ENCODE measurements at places on chromosomes 6 and 20.
A peak's percentile ranks its signal among the peaks of the same experiment; 100 is the strongest.

GRCh38 chr6:4533576-4533975 lies 242.6 kb upstream of the CDYL start:
- no peak for DNase-seq

- DNase-seq, result no peak
Measured at GRCh38 chr6:7155871-7156579, 48.3 kb downstream of the RREB1 start.

GRCh38 chr6:150491811-150492172 lies 107.9 kb upstream of the PLEKHG1 start:
- DNase-seq, result no peak

DNA sequence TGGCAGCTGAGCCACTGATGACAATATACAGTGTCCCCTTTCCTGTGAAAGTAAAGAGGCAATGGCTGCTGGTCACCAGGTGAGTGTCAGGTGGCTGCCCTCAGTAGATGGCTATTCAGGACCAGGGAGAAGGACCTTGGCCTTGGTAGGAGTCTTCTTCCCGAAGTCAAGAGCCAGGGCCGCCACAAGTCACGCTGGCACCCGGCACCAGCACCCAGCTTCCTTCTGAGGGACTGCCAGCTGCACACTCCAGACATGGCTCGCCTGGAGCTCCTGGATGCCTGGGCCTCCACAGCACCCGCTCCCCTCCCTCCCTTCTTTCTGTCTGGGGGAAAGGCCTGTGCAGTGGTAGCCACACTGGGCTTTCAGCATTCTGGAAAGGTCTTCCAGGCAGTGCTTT lies 126.9 kb downstream of the TMEM242 start:
- no peak for DNase-seq

- DNase-seq, result no peak
Measured at GRCh38 chr6:158125271-158125670, 42.8 kb downstream of the SERAC1 start.

- DNase-seq, result no peak
Measured at GRCh38 chr6:161137839-161138542, 135.9 kb downstream of the AGPAT4 start.

- no peak for DNase-seq
Measured at GRCh38 chr20:62557462-62557861, 81.7 kb upstream of the GATA5 start.

DNA sequence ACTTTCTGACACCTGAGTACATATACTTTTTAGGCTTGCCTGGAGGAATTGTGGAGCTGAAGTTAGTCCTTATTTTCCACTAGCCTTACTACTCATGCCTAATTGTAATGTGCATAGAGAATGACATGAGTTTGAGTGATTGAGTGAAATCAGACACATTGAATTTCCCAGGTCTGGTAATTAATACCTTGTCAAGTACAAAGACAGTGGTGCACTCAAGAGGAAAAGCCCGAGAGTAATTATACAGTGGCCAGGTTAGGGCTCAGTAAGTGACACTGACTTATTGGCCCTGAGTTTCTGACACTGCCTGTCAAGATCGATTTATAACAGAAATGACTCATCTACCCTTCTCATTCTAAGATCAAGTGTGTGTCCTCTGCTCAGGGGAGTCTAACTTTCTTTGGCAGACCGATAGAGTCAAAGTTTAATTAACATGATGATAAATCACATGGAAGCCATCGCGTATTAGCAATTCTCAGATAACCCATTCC lies 288.3 kb downstream of the TPBG start:
- DNase-seq, result no peak

GRCh38 chr20:2807019-2807418 lies 6.6 kb upstream of the CPXM1 start:
- no peak for DNase-seq

DNA sequence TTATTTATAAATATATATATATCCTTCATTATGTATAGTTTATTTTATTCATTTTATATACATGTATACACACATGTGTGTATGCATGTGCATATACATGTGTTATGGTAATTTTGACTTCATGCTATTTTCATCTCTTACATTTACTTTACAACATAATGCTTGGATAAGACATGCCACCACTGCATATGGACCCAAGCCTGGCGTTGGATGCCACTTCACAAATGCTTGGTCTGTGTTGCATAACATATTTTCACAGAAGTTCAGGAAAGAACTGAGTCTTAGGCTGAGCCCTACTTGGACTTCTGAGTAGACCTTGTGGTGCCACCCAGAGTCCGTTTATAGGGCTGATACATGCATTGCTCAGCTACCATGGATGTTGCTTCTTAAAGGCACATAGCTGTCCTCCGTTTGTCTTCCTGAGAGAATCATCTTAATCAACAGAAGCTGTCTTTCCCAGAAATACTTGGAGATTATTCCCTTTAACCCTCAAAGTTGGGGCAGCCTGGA lies 337.8 kb downstream of the BTBD3 start:
- DNase-seq, result peak; percentile 37

GRCh38 chr6:107668743-107669474 lies 155.2 kb downstream of the SCML4 start:
- DNase-seq, result no peak

DNA sequence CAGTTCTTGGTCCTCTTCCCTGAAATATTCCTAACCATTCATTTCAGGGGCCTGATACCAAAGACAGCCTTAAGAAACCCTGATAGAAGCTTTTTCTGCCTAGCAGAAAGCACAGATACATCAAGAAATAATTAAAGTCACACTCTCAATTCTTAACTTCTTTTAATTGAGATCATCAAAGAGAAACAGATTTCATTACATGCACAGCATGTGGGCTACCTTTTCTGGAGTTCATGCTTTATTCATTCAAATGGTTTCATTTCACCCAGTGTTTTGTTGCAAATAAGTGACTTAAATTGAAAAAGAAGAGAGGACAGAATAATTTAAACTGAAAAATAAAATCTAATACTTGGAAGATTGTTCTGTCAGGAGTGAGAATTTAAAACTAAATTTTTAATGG lies 192.6 kb upstream of the GGTLC1 start:
- DNase-seq, result no peak

- no peak for DNase-seq
Measured at GRCh38 chr20:5416086-5416485, 99.3 kb upstream of the PROKR2 start.

- no peak for DNase-seq
Measured at GRCh38 chr6:40645043-40645442, 57.9 kb upstream of the LRFN2 start.

DNA sequence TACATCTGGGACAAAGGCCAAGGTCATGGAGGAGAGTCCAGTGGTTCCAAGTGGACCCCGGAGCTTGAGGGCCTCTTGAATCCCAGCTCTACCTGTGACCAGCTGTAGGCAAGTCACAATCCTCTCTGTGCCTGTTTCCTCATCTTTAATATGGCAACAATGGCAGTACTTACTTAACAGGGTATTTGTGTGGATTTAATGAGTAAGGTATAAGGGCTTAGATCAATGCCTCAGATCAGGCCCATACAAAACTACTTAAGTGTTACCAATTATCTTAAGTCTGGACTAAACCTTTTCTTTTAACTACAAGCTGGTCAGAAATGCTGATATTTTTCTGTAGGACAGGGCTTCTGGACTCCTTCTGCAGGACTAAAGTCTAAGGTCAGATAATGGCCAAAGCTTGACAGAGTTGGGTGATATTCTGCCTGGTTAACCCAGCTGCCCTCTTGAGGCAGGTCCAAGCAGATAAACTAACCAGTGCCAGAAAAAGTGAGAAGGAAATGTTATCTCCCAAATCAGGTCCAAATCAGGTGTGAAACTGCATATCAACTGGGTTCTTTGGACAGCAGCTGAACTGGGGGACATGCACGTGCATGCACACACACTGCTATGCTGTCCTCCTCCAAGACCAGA lies 2.2 kb downstream of the SULF2 start:
- DNase-seq, result no peak

DNA sequence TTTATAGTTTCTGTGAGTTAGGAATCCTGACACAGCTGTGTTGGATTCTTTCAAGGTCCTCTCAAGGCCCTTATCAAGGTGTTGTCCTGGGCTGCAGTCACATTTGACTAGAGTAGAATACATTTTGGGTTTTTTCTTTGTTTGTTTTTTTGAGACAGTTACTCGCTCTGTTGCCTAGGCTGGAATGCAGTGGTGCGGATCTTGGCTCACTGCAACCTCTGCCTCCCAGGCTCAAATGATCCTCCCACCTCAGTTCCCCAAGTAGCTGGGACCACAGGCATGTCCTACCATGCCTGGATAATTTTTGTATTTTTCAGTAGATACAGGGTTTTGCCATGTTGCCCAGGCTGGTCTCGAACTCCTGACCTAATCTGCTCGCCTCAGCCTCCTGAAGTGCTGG lies 15.7 kb downstream of the NFYA start:
- no peak for DNase-seq

GRCh38 chr6:42374018-42374669 lies 77.6 kb downstream of the TRERF1 start:
- no peak for DNase-seq

GRCh38 chr6:159249752-159250151 lies 80.6 kb downstream of the FNDC1 start:
- DNase-seq, result no peak

DNA sequence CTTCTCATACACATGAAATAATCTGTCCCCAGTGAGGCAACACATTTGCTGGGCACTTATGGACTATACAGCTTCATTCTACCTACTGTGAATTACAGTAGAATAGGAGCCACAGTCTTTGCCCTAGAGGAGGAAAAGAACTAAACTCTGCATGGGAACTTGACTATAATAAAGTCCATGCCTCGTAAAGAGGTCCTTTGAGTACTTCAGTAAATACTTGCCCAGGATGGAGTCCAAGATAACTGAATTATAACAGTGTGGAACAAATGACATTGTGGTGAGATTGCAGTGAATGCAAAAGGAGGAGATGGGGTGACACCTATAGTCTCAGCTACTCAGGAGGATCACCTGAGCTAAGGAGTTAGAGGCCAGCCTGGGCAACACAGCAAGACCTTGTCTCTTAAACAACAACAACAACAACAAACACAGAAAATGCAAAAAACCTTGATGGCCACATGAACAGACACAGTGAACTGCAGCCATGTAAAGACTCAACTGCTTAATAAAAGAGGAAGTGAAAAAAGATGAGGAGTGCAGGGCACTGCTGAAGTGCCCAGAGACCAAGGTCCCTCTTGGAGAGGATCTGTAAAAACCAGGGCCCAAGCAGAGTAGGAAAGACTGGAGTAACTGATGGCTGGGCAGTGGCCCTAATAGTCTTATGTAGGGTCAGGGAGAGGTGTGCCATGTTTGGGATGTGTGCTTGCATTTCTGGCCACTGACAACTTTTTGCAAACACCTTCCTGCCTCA lies 3.7 kb downstream of the MRPS18A start:
- DNase-seq, result no peak

- no peak for DNase-seq
Measured at GRCh38 chr6:25127076-25127837, 151.9 kb upstream of the CARMIL1 start.

- no peak for DNase-seq
Measured at GRCh38 chr6:25061289-25061936, 125.7 kb upstream of the RIPOR2 start.

- DNase-seq, result no peak
Measured at GRCh38 chr6:96844530-96844929, 7.3 kb upstream of the GPR63 start.

GRCh38 chr20:3811467-3812258 lies 8.7 kb upstream of the AP5S1 start:
- DNase-seq, result peak; percentile 93
